H54 (cell line): ENCODE measurements at places on chromosomes 16 and 17.

- DNase-seq: no peak
These were observed 100.7 kb downstream of the CYLD start for GRCh38 chr16:50842589-50842988.

- DNase-seq: peak; percentile 19
These were observed 255.7 kb upstream of the DYNLRB2 start for GRCh38 chr16:80285104-80285503.

DNA sequence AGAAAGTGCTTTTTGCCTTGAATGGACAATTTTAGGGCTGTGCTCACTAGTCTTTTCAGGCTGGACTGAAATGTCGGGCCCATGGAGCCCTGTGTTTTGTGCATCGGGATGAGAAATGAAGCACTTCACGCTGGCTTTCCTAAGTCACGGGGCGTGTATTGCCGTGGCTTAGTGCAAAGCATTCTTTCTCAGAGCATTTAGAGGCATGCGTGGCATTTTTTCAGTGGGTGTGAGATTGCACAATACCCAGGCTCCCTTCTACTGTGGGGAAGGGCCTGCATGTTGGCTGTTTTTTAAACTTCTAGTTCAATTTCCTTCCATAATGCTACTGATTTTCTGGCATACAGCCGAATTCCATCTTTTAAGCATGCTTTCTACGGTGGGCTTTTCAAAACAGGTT lies 12.6 kb upstream of the POLR3E start:
- no peak for DNase-seq

DNA sequence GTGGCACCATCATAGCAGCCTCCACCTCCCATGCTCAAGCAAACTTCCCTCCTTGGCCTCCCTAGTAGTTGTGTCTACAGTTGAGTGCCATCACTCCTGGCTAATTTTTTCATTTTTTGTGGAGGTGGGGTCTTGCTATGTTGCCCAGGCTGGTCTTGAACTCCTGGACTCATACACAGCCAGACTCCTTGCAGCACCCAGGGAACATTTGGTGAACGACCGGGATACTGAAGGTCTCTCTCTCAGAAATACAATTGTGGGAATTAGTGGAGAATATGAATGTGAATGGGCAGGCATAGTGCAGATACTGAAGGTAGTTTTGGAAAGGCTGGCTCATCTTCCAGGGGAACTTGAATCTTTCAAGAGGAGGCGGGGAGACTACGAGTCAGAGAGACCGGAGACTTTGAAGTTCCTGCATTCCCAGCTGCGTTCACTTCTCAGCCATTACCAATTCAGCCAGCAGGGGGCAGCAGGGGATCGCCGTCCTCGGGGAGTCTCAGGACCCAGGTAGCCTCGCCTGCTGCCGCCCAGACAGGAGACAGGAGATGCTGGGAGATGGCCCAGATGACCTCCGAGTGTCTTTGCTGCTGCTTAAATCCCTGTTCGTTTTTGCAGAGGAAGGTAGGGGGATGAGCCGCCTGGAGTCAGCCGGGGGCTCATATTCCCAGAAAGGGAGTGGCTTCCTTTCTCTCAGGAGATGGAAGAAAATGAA lies 68.6 kb downstream of the HAPSTR1 start:
- peak; percentile 72 for DNase-seq

DNA sequence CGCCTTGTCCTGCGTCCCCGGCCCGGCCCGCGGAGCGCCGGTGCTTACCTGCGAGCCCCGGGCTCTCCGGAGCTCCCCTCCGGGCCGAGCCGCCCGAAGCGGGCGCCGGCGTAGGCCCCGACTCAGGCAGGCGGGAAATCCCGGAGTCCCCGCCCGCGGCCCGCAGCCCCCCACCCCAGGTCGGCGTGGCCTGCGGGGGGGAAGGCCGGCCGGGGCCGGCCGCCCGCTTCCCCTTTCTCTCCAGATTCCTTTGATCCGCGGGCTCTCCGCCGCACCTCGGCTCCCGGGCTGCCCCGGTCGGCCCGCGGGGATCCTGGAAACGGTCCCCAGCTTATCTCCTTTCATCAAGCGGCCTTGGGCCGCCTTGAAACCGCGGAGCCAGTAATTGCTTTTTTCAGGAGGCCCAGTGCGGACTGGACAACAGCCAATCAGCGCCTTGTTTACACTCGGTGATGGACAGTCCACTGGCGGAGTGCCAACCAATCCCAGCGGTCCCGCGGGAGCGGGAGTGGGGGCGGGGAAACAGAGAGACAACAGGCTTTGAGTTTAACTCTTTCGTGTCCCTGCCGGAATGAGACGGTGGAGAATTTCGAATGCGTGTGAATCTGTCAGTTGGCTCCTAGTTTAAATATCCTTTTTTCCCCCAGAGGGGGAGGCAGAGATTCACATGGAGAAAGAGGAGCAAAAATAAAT lies 1.4 kb upstream of the BAHCC1 start:
- peak; percentile 99 for DNase-seq

DNA sequence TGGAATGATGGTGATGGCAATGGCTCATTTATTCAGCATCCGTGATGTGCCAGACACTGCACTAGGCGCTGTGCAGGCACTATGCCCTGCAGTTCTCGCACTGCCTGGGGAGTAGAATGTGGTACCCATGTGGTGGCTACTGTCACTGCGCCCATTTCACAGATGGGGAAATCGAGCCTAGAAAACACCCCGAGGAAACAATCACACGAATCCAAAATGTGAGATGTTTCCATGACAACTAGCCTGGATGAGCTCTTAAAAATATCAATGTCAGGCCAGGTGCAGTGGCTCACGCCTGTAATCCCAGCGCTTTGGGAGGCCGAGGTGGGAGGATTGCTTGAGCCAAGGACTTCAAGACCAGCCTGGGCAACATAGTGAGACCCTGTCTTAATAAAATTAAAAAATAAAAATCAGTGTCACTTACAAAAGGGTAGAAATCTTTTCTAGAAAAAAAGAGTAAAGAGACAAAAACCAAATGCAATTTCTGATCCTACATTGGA lies 57.9 kb upstream of the TNRC6A start:
- no peak for DNase-seq

GRCh38 chr17:67467500-67468455 lies 90.7 kb downstream of the PITPNC1 start:
- no peak for DNase-seq

- no peak for DNase-seq
These were observed 449.5 kb upstream of the CDH5 start for GRCh38 chr16:65916995-65917394.

- DNase-seq: no peak
These were observed 8.6 kb downstream of the C16orf90 start for GRCh38 chr16:3486506-3487215.

DNA sequence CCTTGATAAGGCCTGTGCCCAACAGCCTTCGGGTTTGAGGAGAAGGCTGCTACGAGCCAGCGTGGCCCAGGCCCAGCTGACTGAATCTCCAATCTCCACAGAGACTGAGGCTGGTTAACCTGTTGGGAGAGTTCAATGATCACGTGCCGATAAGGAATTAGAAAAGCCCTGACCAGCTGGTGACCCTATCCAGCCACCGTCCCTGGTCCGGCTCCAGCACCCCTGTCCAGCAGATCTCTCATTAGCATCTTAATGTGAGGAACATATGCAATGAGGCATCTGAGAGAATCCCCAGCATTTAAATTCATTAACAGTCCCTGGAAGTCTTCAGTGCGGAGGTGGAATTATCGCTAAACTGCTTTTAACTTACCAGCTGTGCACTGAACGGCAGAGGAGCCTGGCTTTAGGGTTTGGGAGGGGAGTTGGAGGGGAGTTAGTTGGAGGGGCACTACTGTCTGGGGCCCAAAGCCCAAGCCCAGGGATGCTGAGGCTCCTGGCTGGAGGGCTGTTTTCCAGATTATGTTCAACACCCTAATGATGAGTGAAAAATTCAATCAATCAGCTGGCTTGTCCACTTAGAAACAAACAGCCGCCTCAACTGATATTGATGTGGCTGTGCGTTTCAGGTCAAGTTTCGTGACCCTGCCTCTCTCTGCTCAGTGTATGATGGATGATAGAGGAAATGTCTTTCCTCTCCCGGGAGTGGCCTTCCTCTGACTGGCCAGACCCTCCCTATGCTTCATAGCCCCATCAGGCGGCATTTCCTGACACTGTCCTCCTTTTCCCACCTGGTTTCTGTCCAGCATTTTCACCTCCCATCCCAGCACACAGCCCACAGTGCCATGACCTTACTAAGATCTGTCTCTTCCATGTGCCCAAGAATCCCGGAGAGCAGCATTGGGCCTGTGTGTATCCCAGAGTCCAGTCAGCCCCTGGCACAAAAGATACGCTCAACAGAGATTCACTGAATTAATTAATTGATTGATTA lies 184.5 kb downstream of the CCT6B start:
- no peak for DNase-seq

GRCh38 chr17:14474591-14474990 lies 173.7 kb downstream of the HS3ST3B1 start:
- no peak for DNase-seq

DNA sequence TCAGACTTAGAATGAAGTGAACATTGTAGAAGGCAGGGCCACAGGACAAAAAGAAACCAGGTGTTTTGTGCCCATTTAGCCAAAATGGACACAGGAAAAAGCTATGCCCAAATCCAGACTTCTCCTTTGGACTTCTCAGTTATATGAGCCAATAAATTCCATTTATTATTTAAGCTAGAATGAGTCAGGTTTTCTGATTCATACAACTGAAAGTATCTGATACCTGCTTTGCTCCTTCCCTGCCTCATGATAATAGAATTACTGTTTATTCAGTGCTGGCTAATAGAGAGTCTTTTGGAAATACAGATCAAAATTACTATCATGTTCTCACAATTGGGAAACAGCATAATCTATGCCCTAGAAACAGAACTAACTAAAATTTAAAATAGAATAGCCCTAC lies 8.7 kb upstream of the CPD start:
- no peak for DNase-seq

DNA sequence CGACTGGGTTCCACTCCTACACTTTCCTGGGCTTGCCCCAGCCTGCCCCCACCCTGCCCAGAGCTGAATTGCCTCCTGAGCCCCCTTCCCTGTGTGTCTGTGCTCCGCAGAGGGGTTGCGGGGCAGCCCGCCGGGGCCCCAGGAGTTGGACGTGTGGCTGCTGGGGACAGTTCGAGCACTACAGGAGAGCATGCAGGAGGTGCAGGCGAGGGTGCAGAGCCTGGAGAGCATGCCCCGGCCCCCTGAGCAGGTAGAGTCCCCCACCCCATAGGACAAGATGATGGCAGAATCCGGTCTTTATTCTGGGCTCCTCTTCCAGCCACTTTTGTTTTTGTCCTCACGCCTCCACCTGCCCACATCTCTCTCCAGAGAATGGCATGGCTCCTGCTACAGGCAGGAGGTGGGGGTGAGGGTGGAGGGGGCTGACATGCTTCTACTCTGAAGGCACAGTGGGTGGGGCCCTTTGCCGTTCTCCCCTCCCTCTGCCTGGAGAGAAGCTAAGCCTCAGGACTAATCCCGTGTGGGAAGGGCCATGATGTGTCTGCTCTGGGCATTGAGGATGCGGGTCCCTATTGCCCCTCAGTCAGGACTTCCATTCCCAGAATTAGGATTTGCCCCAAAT lies 3.5 kb downstream of the ACBD4 start:
- DNase-seq: no peak

DNA sequence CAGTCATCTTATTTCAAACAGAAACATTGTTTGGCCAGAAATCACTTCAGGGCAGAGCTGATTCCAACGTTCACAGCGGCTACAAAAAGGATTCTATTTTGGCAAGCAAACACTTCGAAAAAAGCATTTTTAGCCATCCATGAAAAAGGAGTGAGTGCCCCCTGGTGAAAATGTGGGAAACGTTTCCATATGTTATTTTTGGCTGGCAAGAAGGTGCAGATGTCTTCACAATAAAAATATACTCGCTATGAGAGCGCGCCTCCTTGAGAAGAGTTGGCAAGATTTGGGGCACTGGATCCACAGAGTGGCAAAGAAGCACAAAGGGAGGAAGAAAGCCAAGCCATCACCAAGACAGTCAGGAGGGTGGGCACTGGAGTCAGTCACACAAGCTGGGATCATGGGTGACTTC lies 191.1 kb downstream of the CHD9NB start:
- no peak for DNase-seq

- DNase-seq: no peak
These were observed 1.6 kb upstream of the COX6A2 start for GRCh38 chr16:31429796-31430195.

GRCh38 chr17:40605306-40605705 lies 40.0 kb upstream of the CCR7 start:
- no peak for DNase-seq

DNA sequence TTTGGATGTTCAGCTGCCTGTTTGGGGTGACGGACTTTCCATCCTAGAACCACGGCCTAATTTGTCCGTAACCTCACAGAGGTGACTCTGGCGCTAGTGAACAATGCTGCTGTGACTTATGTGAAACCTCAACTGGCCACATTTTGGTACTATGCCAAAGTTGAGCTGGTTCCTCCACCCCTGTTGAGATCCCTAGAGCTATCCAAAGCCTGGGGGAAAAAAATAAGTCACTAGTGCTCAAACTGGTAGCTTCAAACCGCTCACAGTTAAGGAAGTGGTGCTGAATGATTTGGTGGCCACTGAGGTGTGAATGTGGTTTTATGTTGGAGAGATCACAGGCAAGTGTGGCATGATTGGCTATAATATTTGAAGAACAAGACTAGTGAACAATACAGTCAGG lies 11.3 kb upstream of the TUBG2 start:
- DNase-seq: no peak

DNA sequence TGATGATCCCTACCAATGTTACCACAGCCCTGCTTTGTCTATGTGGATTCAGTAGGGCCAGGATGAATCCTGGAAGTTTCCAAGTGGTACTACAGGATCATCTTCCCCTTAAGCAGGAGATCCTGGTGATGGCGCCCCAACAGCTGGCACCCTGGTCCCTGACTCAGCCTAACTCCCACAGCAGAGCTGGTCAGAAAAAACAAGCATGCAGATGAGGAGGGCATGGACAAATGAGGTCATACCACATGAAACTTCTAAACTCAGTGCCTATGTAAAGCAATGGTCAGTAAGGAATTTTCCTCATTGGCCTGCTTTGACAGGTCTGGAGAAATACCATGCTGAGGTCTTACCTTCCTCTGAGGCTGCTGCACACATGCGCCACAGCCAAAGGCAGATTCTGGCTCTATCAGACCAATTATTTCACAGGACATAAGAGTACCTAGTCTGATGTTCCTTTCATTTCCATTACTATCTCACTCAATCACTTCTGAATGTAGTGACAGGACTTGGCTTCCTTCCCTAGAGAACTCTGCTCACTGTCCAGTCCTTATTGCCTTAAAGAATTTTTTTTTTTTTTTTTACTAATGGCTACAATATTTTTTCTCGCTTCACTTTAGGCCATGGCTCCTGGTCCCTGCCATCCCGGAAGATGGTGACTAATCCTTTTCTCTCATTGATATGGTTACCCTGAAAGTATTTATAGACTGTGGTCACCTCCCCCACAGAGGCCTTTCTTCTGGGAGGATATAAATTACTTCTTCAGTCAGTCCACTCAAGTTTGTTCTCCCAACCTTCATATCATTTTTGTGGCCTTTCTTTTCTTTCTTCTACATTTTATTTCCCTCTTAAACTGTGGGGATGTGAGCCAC lies 525.2 kb upstream of the PSMD7 start:
- DNase-seq: no peak

DNA sequence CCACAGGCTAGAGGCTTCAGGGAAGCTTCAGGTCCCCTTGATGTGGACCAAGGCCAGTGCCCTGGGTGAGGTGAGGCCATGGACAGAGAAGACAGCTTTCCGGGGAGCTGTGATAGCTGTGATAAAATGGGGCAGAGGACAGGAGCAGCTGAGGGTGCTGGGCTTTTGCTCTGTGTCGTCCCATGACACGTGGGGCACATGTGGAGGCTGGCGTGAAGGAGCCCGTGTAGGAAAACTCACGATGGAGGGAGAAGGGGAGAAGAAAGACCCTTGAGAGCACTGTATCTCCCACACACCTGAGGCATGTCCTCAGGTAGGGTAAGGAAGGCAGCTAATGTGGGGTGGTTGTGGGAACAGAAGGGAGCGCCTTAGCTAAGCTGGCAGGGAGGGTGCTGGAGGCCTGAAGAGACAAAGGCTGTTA lies 21.3 kb downstream of the B9D1 start:
- DNase-seq: no peak
